ENCODE measurements at places on chromosomes 7 and 10.

DNA sequence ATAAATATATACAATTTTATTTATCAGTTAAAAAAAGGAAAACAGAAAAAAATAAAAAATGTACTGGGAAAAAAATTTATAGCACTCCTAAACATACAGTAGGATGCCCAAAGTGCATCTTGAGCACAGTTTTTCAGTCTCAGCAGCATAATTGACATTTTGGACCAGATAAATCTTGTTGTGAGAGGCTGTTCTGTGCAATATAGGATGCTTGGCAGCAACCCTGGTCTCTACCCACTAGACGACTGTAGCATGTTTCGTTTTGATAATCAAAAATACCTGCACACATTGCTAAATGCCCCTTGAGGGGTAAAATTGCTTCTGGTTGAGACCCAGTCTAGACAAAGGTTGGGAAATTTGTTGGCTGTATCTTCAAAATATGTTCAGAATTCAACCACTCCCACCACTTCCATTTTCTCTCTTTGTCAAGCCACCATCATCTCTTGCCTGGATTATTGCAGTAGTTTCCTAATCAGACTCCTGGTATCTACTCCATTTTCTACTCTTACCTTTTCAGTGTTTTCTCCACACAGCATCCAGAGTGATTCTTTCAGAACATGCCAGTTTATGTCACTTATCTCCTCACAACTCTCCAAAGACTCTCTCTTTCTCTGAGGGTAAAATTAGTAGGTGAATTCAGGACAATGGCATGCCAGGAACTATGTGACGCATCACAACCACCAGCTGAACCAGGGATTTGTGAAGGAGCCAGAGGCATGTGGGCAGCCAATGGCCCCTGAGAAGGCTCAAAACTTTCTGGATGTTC lies 91.4 kb downstream of the GPR85 start:
- DNase-seq = no peak

DNA sequence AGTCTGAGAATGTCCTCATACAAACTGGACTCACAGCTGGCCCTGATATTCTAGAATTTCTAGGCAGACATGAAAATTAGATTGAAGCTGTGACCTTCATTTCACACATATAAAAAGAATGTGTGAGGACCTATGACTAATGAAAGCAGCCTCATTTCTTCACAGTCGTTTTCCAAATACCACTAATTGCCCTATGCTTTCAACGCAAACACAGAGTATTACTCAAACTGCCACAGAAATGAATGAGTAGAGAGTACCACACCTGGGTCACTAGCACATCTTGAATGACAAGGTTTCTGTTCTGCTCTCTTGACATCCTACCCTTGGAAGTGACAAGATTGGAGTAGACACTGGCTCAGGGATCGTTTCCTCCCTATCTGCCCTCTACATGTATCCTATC lies 142.4 kb downstream of the C1GALT1 start:
- no peak for DNase-seq

DNA sequence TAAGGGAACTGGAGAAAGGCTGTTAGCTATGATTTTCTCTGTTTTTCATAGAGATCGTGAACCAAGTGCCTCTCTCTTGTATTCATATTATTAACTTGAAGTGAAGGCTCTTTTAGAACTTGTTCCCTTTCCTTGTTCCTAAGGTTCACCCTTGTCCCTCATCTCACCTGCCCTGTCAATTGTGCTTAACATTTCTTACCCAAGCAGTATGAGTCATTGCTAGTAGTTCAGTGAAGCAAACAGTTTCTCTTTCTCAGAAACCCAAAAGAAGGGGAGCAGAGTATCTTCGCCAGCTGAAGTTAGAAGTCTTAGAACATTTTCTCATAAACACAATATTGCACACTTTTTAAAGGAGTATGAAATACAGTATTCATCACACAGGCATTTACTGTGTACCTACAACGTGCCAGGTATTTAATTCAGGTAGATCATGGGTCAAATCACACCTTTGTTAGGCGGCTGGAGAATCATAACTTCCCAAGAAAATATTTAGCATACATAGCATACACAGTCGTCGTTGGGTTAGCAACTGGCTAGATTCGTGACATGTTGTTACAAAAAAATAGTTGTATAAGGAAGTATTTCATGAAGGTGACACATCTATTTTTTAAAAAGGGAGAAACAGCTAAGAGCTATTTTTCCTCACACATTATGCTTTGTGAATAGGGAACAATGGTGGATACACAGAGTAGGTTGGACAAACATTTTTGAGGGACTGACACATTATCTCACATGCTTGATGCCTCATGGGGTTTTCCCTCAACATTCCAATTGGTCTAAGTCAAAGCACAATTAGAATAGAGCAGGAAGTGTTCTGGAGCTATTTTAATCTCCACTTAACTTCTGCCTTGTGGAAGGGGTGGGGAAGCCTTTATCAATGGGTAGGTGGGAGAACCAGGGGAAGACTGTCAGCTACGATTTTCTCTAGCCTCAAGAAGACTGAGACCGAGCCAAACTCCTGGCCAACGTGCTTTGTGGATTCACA lies 13.2 kb downstream of the HDAC9 start:
- DNase-seq = no peak

- no peak for DNase-seq
These were observed 64.1 kb upstream of the CUX1 start for GRCh38 chr7:101753316-101753715.

GRCh38 chr10:12783293-12783692 lies 218.2 kb downstream of the CCDC3 start:
- DNase-seq = no peak

- no peak for DNase-seq
These were observed 14.5 kb downstream of the LSMEM1 start for GRCh38 chr7:112495156-112495788.

GRCh38 chr10:61140765-61141392 lies 196.9 kb upstream of the RHOBTB1 start:
- no peak for DNase-seq

- DNase-seq = no peak
These were observed 39.0 kb downstream of the CDH23 start for GRCh38 chr10:71435571-71436267.

- DNase-seq = no peak
These were observed 1163.4 kb downstream of the CNTNAP2 start for GRCh38 chr7:147279964-147280374.

DNA sequence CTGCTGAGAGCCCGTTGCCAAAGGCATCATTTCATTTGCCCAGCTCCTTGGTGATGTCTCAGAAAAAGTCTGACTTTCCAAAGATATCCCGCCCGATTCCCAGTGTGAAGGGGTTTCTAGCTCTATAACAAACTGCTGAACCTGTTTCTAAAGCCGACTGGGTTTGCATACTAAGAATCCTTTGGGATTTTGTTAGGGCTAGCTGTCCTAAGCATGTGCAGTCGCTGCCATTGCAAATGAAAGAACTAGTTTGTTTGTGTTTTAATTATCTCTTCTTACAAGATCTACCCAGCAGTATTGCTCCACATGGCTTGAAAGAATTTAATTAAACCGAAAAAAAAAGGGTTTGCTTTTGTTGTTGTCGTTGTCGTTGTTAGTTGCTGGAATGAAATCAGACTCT lies 476.6 kb downstream of the GATA3 start:
- DNase-seq = no peak

- DNase-seq = no peak
These were observed 9.2 kb upstream of the SVIL start for GRCh38 chr10:29643771-29644501.

- DNase-seq = no peak
These were observed 8.3 kb upstream of the SEMA3A start for GRCh38 chr7:84202855-84203254.

GRCh38 chr7:31478721-31479120 lies 35.2 kb upstream of the ITPRID1 start:
- DNase-seq = no peak

- no peak for DNase-seq
These were observed 11.5 kb upstream of the TES start for GRCh38 chr7:116198748-116199410.

GRCh38 chr7:17304926-17305325 lies 6.5 kb downstream of the AHR start:
- DNase-seq = no peak

DNA sequence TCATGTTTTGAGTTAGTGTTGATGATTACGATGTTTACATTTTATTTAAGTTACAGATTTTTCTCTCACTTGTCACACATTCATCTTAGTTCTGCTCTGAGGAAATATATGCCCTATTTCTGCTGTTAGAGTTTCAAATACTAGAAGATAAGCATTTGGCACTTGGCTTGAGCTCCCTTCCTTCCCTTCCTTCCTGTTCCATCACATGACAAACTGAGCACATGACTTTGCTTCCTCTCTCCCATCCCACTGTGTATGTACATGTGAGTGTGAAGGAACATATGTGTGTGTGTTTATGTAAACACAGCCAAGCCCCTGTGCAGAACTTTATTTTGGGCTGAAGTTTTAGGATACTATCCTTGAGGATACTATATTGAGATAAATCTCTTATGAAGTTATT lies 795.9 kb upstream of the IGFBP3 start:
- no peak for DNase-seq

GRCh38 chr10:78165172-78165571 lies 131.5 kb downstream of the RPS24 start:
- DNase-seq = no peak

DNA sequence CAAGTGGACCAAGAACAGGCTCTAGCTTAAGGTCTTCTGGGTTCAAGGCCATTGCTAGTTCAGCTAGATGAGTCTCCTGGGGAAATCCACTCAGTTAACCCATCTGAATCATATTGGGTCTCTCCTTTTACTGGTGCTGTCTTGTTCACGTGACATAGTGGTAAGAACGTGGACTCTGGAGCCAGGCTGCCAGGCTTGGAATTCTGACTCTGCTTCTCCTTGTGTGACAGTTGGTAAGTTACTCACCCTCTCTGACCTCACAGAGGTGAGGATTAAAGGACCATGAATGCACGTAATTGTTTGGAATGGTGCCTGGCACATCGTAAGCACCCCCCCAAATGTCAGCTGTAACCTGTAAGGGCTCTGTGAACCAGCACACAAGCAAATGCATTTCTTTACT lies 9.7 kb upstream of the CALU start:
- no peak for DNase-seq

- no peak for DNase-seq
These were observed 54.6 kb downstream of the TFAM start for GRCh38 chr10:58439632-58440364.

DNA sequence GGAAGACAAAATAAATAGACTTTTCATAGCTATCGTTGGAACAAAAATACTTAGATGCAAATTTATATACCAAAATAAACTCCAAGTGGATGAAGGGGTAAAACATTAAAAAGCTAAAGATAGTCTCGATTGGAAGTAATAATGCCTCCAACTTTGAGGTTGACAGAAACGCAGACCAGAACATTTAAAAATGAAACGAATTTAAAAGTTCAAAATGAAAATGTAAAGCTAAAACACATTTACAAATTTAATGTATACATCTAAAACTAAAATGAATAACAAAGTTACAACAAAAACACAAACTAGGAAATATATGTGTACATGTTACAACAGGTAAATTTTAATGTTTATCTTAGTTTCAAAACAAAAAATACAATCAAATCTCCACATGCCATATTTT lies 107.5 kb upstream of the AKR1E2 start:
- DNase-seq = no peak

GRCh38 chr7:107228291-107228690 lies 59.5 kb downstream of the HBP1 start:
- DNase-seq = no peak
